Midbrain (tissue), 1 donor: ENCODE measurements at places on chromosomes 1 and 21.

- DNase-seq = no peak
Observed at GRCh38 chr21:45415188-45415942, 10.4 kb downstream of the COL18A1 start.

GRCh38 chr1:27314169-27314568 is 7.8 kb upstream of the TMEM222 start:
- DNase-seq = no peak

DNA sequence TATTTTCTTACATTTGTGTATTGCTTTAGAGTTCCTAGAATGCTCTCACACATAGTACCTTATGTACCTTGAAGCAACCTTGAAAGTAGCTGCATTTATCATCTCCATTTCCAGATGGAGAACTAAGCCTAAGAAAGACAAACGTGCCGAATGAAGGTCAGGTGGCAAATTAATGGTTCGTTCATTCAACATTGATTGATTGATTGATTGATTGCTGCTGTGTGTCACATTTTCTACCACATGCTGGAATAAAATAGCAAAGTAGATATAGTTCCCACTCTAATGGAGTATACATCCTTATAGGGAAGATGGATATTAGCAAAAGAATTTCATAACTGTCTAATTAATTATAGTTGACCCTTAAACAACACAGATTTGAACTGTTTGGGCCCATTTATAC is 172.2 kb downstream of the SDCCAG8 start:
- no peak for DNase-seq

DNA sequence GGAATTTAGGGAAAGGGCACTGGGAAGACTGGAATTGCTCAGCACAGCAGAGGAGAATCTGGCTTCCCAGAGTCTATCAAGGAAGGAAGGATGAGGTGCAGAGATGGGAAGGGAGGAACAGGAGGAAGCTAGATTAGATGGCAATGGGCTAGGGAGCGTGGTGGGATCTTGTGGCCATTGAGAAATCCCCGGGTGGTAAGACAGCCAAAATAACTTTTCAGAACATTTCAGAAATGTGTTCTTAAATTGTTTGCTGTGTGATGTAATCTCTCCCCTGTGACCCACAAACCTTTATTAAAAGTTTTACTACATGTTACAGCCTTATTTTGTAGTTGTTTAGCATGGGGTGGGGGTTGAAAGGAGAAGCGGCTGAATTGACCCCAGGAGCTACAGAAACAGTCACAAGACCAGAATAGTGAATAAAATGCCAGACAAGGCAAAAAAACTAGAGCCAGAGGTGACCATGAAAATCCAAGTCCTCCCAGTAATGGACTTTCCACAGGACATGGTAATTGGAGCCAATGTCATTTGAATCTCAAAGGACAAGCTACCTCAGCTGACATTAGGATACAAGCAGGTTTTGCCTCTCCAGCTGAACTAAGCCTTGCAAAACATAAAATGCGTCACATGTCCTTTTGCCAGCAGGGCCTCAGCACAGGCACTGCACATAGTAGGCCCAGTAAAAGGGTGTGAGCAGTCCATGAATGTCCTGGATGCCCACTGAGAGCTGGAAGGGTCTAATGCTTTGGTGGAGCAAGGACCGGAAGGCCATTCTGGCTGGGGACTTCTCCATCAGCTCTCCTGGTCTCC is 980 bp upstream of the AHCYL1 start:
- no peak for DNase-seq
